GM12878 (cell line): ENCODE measurements at places on chromosomes 6 and 20. TPM values are rescaled to one million over a fixed set of nuclear protein-coding genes. Genes with fewer than 3 reads are reported as not detected.

DNA sequence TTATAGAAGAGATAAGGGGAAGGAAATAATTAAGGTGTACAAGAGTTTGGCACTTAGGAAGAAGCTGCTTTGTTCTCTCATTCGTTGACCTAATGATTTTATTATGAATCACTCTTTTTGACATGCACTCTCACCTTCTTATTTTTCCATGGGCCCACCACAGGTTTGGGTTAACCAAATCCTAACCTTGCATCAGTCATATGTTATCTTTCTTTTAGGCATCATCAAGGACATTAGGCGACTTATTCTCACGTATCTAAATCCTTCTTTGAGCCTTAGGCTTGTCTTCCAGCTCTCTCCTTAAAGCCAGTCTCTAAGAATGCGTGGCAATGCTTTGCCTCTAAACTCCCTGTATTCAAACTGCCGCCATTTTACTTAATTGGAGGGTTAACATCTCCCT, 58.3 kb downstream of the TNFRSF21 start:
- no peak for DNase-seq

ZSCAN23 gene
- 0.77 and 1.6 TPM in 2 replicates for total RNA-seq

HSPA1A gene
- total RNA-seq = 26.5 and 27.2 TPM in 2 replicates

BEND6 gene
- total RNA-seq = 1.5 and 2.5 TPM in 2 replicates
